ENCODE measurements at places on chromosomes 16 and 17. TPM values are rescaled to one million over a fixed set of nuclear protein-coding genes. Genes with fewer than 3 reads are reported as not detected.

DNA sequence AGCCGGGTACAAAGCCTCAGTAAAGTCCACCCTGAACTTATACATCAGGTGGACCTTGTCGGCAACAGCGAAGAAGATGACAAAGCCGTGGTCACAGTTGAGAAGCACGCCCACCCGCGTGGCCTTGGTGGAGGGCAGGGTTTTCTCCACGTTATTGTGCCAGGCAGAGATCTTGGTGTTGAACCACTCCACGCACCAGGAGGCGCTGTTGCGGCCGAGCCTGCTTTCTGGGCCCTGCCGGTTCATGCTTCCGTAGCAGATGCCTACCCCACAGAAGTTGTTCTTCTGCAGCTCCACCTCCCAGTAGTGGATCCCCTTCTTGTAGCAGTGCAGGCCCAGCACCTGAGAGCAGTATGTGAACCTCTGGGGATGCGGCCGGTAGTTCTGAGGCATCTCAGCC, 22.1 kb downstream of the TRIM25 start:
- no peaks in the 10 kb centered on the region for H3K4me1 ChIP-seq
- H3K4me3 ChIP-seq: no peak overlapping the region
- no peaks in the 10 kb centered on the region for H3K27me3 ChIP-seq
- DNase-seq: peak; percentile 86

DNA sequence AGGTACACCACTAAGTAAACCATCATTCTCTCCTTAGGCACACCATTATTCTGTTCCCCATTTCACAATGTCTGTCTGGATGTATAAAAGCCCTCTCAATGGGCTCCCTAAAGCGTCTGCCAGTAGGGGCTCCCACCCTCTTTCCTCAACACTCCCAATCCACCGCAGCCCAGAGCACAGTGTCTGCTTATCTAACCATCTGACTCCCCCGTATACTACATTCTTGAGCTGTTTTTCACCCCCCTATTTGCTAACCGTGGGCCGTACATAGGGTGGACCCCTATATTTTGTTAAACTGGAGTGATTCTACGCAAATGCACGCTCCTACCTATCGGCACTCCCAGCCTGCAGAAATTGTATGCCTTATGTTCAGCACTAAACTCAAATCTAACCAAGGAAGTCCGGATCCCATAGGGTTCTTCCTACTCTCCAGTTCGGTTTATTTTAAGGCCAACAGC, 685 bp upstream of the PSMD3 start:
- DNase-seq: no peak
- no peaks in the 10 kb centered on the region for H3K27me3 ChIP-seq
- no peak overlapping the region for H3K27ac ChIP-seq
- peaks cover 6% of the 10 kb centered on the region for H3K36me3 ChIP-seq
- H3K4me3 ChIP-seq: peak overlapping the region; percentile 46
- H3K4me1 ChIP-seq: no peaks in the 10 kb centered on the region

Gene GFOD2
- 18.7 TPM for total RNA-seq

GRCh38 chr16:55502801-55503366, 6.0 kb upstream of the LPCAT2 start:
- peak; percentile 88 for DNase-seq
- no peaks in the 10 kb centered on the region for H3K27me3 ChIP-seq
- H3K36me3 ChIP-seq: peaks cover 4% of the 10 kb centered on the region
- no peak overlapping the region for H3K27ac ChIP-seq

DNA sequence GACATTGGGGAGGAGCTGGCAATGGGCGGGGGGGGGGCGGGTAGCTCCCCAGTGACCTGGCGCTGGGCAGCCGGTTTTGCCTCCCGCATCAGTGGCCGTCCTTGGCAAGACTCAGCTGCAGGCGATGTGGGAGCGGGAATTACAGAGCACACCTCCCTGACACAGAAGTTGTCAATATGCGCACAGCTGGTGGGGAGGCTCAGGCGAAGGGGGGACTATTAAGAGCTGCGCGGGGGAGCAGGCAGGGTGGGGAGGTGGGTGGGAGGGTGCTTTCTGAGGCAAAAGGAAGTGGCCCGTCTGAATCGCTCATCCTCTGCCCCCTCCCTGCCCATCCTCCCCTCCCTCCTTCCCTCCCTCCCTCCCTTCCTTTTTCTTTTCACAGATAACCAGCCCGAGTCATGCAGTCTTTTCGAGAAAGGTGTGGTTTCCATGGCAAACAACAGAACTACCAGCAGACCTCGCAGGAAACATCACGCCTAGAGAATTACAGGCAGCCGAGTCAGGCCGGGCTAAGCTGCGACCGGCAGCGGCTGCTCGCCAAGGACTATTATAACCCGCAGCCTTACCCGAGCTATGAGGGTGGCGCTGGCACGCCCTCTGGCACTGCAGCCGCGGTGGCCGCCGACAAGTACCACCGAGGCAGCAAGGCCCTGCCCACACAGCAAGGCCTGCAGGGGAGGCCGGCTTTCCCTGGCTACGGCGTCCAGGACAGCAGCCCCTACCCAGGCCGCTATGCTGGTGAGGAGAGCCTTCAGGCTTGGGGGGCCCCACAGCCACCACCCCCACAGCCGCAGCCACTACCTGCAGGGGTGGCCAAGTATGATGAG, 44.0 kb downstream of the SREBF1 start:
- no peaks in the 10 kb centered on the region for H3K36me3 ChIP-seq
- no peaks in the 10 kb centered on the region for H3K4me1 ChIP-seq
- H3K4me3 ChIP-seq: no peak overlapping the region
- H3K27ac ChIP-seq: no peak overlapping the region
- no peak for DNase-seq
